ENCODE measurements at places on chromosomes 7 and 10.
A peak's percentile ranks its signal among the peaks of the same experiment; 100 is the strongest.

- H3K36me3 ChIP-seq, result peaks cover 17% of the 10 kb centered on the region
- no peak overlapping the region for H3K27ac ChIP-seq
- peaks cover 40% of the 10 kb centered on the region for H3K27me3 ChIP-seq
- H3K4me1 ChIP-seq, result peaks cover 37% of the 10 kb centered on the region
Observed at GRCh38 chr7:4682621-4683042, 537 bp downstream of the FOXK1 start.

- H3K4me1 ChIP-seq, result peaks cover 8% of the 10 kb centered on the region
- H3K36me3 ChIP-seq, result no peaks in the 10 kb centered on the region
- no peak overlapping the region for H3K4me3 ChIP-seq
- DNase-seq, result no peak
- peaks cover 36% of the 10 kb centered on the region for H3K27me3 ChIP-seq
- peak overlapping the region; percentile 77 for H3K27ac ChIP-seq
Observed at GRCh38 chr10:118610577-118610976, 15.1 kb upstream of the PRLHR start.

DNA sequence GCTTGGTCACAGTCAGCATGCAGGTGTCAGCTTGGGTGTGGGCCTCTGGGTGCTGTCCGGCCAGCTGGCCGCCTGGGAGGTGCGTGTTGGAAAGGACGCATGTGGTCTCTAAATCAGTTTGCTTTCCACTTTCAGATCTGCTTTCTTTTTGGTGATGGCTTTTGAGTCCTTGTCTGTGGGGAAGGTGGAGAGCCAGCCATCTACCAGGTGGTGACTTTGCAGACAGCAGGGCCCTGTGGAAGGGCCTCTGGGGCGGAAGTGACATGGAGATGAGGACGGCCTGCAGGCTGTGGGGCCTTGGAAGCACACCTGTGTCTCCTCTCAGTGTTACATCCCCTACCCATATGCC is 59.4 kb downstream of the WDR37 start:
- H3K27ac ChIP-seq, result no peak overlapping the region
- H3K27me3 ChIP-seq, result no peaks in the 10 kb centered on the region
- no peak overlapping the region for H3K4me3 ChIP-seq
- peaks cover 53% of the 10 kb centered on the region for H3K4me1 ChIP-seq

DNA sequence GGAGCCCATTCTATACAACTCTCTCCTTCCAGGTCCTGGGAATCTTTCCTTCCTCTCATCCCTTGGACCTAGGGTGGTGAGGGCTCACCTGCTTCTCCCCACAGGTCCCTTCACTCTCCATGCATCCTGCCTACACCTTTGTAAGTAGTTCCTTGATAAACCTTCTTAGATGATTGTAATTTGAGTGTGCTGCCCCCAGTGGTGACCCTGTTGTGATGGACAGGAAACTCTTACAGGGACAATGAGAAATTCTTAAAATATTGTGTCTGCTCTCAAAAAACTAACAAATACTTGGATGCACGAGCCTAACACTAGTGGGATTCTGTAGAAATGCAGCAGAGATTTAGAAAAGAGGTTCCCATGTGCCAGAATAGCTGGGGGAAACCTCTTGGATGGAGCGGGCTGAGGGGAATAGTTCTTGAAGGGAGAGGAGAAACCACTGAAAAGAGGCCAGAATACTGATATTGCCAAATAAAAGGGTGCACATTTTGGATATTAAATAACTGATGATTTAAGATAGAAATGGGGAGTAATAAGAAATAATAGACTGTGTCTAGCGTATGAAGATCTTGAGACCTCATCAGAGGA is 6.7 kb upstream of the PAXIP1 start:
- H3K4me3 ChIP-seq, result no peak overlapping the region
- peaks cover 13% of the 10 kb centered on the region for H3K27me3 ChIP-seq
- H3K27ac ChIP-seq, result no peak overlapping the region
- H3K36me3 ChIP-seq, result peaks cover 19% of the 10 kb centered on the region

DNA sequence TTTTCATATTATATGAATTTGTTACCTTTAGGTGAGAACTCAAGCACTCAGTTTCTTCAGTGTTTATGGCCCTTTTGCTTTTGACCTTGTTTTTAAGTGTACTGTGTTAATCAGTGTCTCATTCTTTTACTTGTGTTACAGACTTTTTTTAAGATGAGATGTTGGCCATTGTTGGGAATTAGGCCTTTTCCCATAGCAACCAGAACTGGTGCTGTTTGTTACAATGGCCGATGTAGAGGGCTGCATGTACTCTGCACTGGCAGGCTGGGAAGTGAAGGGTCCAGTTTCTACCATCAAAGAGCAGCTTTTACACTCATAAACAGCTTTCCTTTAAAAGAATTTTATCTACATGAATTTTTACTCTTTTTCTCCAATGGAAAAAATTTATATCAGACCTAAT is 65.1 kb downstream of the SHH start:
- H3K4me3 ChIP-seq, result no peak overlapping the region
- no peak overlapping the region for H3K27ac ChIP-seq
- H3K4me1 ChIP-seq, result peaks cover 12% of the 10 kb centered on the region
- peaks cover 60% of the 10 kb centered on the region for H3K36me3 ChIP-seq
- no peak for DNase-seq
- H3K27me3 ChIP-seq, result no peaks in the 10 kb centered on the region

GRCh38 chr7:70615066-70615606 is 516.8 kb upstream of the GALNT17 start:
- no peak for DNase-seq
- H3K4me1 ChIP-seq, result peaks cover 70% of the 10 kb centered on the region
- H3K36me3 ChIP-seq, result peaks cover 13% of the 10 kb centered on the region
- H3K4me3 ChIP-seq, result no peak overlapping the region
- H3K27me3 ChIP-seq, result peaks cover 23% of the 10 kb centered on the region

DNA sequence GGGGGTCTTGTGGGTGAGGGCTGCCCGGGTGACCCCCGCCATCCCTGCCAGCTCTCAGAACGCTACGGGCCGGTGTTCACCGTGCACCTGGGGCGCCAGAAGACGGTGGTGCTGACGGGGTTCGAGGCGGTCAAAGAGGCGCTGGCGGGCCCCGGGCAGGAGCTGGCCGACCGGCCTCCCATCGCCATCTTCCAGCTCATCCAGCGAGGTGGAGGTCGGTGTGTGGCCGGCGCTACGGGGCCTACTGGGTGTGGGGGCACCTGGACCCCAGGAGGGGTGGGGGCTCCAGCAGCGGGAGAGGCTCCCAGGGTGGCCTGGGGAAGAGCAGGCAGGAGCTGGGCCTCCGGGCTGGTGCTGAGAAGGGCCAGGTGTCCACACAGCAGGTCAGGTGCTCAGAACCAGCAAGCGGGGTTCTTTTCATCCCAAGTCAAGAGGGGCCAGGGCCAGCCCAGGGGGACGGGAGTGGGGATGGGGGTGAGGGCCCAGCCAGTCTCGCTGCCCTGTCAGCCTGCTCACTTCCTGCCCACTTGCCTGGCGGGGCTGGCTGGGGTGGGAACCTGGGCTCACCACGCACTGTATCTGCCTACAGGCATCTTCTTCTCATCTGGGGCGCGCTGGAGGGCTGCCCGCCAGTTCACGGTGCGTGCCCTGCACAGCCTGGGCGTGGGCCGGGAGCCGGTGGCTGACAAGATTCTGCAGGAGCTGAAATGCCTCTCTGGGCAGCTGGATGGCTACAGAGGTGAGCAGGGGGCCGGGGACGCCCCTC is 1.6 kb downstream of the CYP2W1 start:
- no peak overlapping the region for H3K27ac ChIP-seq
- peaks cover 4% of the 10 kb centered on the region for H3K27me3 ChIP-seq
- no peak overlapping the region for H3K4me3 ChIP-seq
- no peaks in the 10 kb centered on the region for H3K36me3 ChIP-seq

DNA sequence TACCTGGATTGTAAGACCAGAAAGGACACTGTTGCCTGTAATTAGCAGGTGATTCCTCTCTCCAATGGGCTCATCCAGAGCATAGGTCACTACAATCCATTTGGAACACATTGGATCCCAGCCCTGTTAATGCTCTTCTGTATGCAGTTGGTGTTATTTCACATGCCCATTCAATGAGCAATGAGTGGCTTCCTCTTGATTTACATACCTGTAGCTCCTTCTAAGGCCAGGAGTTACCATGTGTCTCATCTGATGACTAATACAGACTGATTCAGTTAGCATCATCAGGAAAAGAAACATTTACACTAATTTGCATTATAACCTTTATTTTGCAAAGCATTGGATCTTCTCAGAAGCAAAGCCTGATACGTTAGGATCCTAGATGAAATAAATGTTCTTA is 83.1 kb upstream of the NPVF start:
- H3K4me1 ChIP-seq, result peaks cover 27% of the 10 kb centered on the region
- H3K4me3 ChIP-seq, result no peak overlapping the region
- H3K36me3 ChIP-seq, result no peaks in the 10 kb centered on the region
- no peak overlapping the region for H3K27ac ChIP-seq
- H3K27me3 ChIP-seq, result no peaks in the 10 kb centered on the region

- no peak for DNase-seq
- no peaks in the 10 kb centered on the region for H3K36me3 ChIP-seq
- no peaks in the 10 kb centered on the region for H3K27me3 ChIP-seq
- no peak overlapping the region for H3K27ac ChIP-seq
- H3K4me1 ChIP-seq, result peaks cover 30% of the 10 kb centered on the region
- H3K4me3 ChIP-seq, result no peak overlapping the region
Observed at GRCh38 chr10:92122941-92123450, 167.9 kb downstream of the CPEB3 start.

DNA sequence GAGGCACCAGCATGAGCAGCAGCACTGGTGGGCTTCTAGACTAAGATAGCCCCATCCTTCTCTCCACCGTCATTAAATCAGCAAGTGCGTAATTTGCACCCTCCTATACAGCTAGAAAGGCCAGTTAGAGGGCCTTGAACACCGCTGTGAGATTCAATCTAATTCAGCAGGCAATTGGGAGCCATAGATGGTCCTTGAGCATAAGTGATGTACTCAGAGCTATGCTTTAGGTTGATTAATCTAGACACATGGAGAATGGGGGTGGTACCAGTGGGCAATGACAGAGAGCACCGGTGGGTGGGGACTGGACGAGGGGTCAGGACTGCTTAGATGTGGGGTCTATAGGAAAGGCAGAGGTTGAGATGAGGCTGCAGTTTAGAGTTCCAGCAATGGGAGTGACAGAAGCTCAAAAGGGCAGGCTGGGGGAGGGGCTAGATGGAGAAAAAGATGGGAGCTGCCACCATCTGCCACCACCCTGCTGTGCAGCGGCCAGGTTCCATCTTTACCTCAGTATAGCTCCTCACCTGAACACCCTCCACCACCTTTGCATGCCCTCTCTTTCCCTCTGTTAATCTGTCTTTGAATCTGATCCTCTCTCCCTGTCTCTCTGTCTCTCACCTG is 87.3 kb downstream of the C10orf105 start:
- H3K27ac ChIP-seq, result no peak overlapping the region
- H3K36me3 ChIP-seq, result no peaks in the 10 kb centered on the region
- no peak for DNase-seq
- peaks cover 64% of the 10 kb centered on the region for H3K4me1 ChIP-seq

- peaks cover 2% of the 10 kb centered on the region for H3K27me3 ChIP-seq
- H3K4me1 ChIP-seq, result peaks cover 33% of the 10 kb centered on the region
- H3K27ac ChIP-seq, result no peak overlapping the region
- no peak for DNase-seq
Observed at GRCh38 chr7:51075681-51076580, 240.7 kb downstream of the COBL start.

- DNase-seq, result no peak
- no peaks in the 10 kb centered on the region for H3K4me1 ChIP-seq
- H3K27ac ChIP-seq, result no peak overlapping the region
- no peaks in the 10 kb centered on the region for H3K36me3 ChIP-seq
Observed at GRCh38 chr7:143967398-143967797, 12.8 kb downstream of the OR2F1 start.

DNA sequence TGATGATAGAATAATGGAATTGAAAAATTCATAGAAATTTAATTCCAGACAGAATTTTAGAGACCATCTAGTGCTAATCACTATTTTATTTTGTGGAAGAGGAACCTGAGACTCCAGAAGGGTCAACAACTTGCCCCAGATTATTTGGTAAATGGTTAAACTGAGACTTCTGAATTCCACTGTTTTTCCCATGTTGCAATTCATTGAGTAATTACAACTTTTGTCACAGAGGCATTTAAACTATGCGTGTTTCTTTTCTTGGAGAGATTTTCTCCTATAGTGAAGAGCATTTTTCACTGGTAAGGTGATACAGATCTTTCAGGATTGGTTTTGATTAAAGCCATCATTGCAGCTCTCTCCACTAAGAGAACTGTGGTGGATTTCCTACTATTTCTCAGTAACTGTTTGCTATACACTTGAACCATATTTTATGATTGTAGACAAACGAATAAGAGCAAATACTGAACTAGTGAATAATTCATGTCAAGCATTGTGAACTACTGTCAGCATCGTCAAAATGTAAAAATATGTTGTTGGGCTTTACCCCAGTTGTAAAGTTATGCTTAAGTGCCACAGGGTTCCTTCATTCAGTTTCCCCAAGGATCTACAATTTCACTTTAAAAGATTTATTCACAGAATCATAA is 26.5 kb downstream of the LRGUK start:
- no peak overlapping the region for H3K4me3 ChIP-seq
- no peaks in the 10 kb centered on the region for H3K36me3 ChIP-seq
- peaks cover 12% of the 10 kb centered on the region for H3K27me3 ChIP-seq
- no peaks in the 10 kb centered on the region for H3K4me1 ChIP-seq

- H3K27me3 ChIP-seq, result no peaks in the 10 kb centered on the region
- peaks cover 25% of the 10 kb centered on the region for H3K4me1 ChIP-seq
- no peak for DNase-seq
- peak within 1 kb of the TSS; percentile 17 for H3K4me3 ChIP-seq
Observed at GRCh38 chr10:73433538-73433867, at the start of gene MSS51. Gene MSS51 (minus strand): TSS chr10:73433561. CDS start chr10:73428284, 5,277 bp downstream.

- no peaks in the 10 kb centered on the region for H3K36me3 ChIP-seq
- peaks cover 7% of the 10 kb centered on the region for H3K27me3 ChIP-seq
- DNase-seq, result peak; percentile 72
- peaks cover 46% of the 10 kb centered on the region for H3K4me1 ChIP-seq
- peak overlapping the region; percentile 33 for H3K4me3 ChIP-seq
Observed at GRCh38 chr10:3043512-3044368, 23.6 kb upstream of the PFKP start.

- H3K36me3 ChIP-seq, result no peaks in the 10 kb centered on the region
- H3K27me3 ChIP-seq, result no peaks in the 10 kb centered on the region
- H3K4me3 ChIP-seq, result no peak overlapping the region
- DNase-seq, result no peak
- no peak overlapping the region for H3K27ac ChIP-seq
Observed at GRCh38 chr7:34757570-34758110, 99.6 kb downstream of the NPSR1 start.

DNA sequence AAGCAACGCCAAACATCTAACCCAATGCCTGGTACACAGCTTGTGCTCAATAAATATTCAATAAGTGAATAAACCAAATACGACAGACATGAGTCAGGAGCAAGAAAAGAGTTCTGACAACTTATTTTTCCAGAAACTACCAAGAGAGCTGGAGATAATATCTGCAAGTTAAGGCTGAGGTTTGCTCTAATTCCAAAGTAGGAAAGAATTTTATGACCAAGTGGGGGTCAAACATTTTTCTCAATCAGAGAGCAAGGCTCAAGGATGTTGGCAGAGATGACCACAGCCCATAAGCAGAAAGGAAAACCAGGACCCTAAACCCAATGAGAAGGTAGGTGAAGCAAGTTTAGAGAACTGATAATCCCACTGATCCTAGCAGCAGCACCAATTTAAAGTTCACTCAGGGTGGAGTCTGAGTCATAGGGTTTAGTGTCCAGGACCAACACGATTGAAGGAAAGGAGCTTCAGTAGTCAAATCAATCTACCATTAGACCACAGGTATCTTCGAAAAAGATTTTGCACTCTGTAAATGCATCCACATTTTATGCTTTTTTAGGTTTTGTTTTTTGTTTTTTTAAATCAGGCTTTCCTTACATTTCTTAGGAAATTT is 49.3 kb upstream of the KCNIP2 start:
- no peak overlapping the region for H3K27ac ChIP-seq
- no peaks in the 10 kb centered on the region for H3K27me3 ChIP-seq
- no peak for DNase-seq
- peaks cover 27% of the 10 kb centered on the region for H3K4me1 ChIP-seq
- no peak overlapping the region for H3K4me3 ChIP-seq
- peaks cover 4% of the 10 kb centered on the region for H3K36me3 ChIP-seq

- no peak for DNase-seq
- no peak overlapping the region for H3K27ac ChIP-seq
- peaks cover 4% of the 10 kb centered on the region for H3K27me3 ChIP-seq
- peaks cover 5% of the 10 kb centered on the region for H3K36me3 ChIP-seq
Observed at GRCh38 chr10:16814012-16814411, 3.2 kb downstream of the RSU1 start.

All from nephron progenitor cell (in vitro differentiated cells).